Pericardium fibroblast (primary cell): ENCODE measurements at places on chromosomes 2 and 18. TPM values are rescaled to one million over a fixed set of nuclear protein-coding genes. Genes with fewer than 3 reads are reported as not detected.

The TRIP12 gene
- 83.6 and 94.0 TPM in 2 replicates for total RNA-seq

The KIF3C gene
- total RNA-seq, result 10.6 and 11.2 TPM in 2 replicates

The NOSTRIN gene
- 0.43 and 2.6 TPM in 2 replicates for total RNA-seq

The SLC16A14 gene
- under 0.01 and 0.23 TPM in 2 replicates for total RNA-seq

The CHPF gene
- 371 and 527 TPM in 2 replicates for total RNA-seq

The SULT1C4 gene
- total RNA-seq, result not detected in 2 replicates
